ENCODE measurements at places on chromosomes 6 and 20. TPM values are rescaled to one million over a fixed set of nuclear protein-coding genes. Genes with fewer than 3 reads are reported as not detected.

DNA sequence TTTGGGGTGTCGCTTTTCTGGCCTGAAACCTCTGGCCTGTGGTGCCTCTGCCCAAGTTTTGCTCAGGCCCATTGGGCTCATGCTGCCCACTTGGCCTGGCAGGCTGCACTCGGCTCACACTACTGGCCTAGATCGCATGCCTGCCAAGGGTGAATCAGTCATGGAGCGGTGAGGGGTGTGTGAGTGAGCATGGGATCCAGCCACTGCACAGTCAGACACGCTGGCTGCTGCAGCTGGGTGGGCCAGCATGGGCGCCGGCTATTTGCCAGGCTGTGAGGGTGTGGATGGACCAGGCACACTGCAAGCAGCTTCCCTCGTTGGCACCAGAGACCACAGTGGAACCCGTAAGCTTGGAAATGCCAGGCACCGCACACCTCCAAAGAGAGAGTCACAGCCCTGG, 145.4 kb upstream of the CNR1 start:
- no peak for DNase-seq

GRCh38 chr20:40232273-40232672, 456.8 kb downstream of the MAFB start:
- DNase-seq: no peak

DNA sequence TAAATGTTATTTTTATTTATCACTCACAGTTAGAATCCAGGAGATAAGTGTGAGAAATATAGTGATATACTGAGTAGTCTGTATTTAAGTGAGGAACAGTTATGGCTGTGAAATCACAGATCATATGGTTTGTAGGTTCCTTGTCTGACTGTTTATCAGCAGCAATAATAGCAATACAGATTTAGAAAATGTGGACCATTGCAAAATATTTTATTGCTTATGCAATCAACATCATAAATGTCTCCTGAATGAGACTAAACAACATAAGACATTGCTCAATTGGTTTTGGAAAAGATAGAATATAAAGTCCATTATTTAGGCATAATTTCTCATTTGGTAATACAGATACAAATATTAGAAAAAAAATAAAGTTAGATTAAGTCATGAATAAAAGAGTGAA, 43.7 kb downstream of the CCDC170 start:
- no peak for DNase-seq

DNA sequence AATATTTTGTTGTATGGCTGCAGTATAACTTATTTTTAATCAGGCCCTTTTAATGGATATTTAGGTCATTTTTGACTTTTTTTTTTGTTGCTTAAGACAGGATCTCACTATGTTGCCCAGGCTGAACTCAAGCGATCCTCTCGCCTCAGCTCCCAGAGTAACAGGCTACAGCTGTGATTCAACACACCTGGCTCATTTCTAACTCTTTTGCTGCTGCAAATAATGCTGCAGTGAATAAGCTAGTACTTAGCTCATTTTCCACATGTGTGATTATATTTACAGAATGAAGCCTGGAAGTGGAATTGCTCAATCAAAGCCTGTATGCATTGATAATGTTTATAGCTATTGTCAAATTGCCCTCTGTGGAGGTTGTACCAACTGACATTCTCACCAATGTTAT, 1.1 kb downstream of the GTSF1L start:
- DNase-seq: no peak

- no peak for DNase-seq
These were observed 39.0 kb upstream of the ASCC3 start for GRCh38 chr6:100920028-100920605.

GRCh38 chr6:132763269-132763668, 5.6 kb upstream of the VNN2 start:
- peak; percentile 32 for DNase-seq

- no peak for DNase-seq
These were observed 91.8 kb downstream of the TRMT11 start for GRCh38 chr6:126077810-126078776.

DNA sequence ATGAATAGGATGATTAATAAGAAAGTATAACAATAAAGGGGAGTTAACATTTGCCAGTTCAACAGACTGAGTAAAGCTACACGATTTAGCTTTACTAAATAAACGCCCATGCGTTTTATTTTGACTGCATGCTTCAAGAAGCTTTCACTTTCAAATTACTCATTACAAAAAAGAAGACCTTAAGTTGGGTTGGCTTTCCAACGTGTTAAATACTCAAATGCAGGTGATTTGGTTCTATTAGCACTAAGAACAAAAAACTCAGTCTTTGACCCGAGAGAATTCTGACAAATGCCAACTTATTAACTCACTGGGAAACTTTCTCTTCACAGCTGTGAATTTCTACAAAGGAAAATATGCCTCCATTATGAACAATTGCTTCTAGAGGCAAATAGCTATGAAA, 24.8 kb downstream of the RNF146 start:
- DNase-seq: peak; percentile 39

- DNase-seq: peak; percentile 99
These were observed 60.7 kb downstream of the TNFAIP3 start for GRCh38 chr6:137927777-137928218.

GRCh38 chr6:135141728-135142127, 39.4 kb upstream of the MYB start:
- DNase-seq: no peak

DNA sequence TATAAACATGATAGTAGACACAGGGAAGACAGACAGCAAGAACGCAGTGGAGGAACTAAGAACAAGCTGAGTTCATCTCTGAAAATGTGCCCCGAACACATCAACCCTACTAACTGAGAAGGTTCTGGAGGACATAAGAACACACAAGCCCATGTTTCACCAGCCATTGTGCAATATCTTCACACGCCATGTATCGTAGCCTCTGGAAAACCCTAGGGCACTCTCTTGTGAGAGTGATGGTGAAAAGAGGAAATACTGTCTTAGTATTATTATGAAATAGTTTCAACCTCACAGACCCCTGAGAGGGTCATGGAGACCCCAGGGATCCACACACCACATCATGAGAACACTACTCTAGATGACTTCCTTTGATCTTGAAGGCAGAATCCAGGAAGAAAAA, 26.1 kb upstream of the FOXF2 start:
- no peak for DNase-seq

DNA sequence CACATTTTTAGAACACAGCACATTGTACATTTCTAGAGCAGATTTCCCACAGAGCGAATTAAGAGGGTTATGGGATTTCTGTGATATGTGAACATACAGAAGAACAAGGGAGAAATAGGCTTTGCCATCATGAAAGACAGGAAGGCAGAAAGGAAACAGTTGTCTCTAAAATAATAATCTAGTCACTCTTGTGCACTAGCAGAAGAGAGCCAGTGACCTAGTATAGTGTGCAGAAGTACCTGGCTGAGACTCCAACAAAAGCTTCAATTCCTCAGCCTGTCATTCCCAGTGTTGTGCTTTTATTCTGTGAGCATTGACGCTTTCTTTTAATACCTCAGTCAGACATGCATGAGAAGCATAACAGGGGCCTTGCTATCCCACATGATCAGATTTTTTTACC, 17.8 kb upstream of the DCBLD1 start:
- DNase-seq: no peak

DNA sequence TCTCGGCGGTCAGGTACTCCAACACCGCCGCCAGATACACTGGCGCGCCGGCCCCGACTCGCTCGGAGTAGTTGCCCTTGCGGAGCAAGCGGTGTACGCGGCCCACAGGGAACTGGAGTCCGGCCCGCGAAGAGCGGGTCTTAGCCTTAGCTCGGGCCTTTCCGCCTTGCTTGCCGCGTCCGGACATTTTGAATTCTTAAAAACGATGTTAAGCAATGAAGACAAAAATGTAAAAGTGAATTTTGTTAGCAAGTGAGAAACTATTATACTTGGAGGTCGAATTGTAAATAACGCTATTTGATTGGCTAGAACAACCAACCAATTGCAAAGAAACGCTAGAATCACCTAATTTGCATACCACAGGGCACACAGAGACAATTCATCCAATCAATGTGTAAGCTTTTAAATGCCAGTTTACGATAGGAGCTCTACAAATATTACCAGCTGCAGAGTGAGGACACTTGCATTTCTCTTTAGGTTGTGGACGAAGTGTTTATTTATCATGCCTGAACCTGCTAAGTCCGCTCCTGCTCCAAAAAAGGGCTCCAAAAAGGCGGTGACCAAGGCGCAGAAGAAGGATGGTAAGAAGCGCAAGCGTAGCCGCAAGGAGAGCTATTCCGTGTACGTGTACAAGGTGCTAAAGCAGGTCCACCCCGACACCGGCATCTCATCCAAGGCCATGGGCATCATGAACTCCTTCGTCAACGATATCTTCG, 112.0 kb downstream of the HFE start:
- DNase-seq: peak; percentile 99

GRCh38 chr6:169536446-169537170, 165.2 kb downstream of the WDR27 start:
- no peak for DNase-seq

DNA sequence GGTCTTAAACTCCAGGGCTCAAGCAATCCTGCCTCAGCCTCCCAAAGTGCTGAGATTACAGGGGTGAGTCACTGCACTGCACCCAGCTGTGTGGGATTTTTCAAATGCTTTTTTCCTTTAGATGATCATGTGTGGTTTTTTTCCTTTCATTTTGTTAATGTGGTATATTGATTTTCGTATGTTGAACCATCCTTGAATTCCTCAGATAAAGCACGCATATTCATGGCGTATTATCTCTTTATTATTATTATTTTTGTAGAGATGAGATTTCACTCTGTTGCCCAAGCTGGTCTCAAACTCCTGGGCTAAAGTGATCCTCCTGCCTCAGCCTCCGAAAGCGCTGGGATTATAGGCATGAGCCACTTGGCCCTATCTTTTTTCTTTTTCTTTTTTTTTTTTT, 7.0 kb downstream of the ZGPAT start:
- DNase-seq: no peak

DNA sequence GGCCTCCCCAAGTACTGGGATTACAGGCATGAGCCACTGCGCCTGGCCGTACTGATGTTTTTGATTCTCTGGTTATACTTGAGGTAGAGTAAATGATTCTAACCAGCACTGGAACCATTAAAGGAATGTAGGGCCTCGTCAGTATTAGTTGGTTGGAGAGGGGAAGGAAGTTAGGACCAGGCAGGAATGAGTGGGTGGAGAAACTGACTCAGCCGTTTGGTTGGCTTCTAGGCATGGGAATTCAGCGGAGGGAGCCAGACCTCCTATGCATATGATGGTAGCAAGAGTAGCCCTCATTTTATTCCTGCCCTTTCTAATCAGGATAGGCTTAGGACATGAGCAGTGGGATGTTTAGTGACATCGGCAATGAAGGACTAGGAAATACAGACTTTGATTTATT, 19.0 kb upstream of the SERINC3 start:
- no peak for DNase-seq

DNA sequence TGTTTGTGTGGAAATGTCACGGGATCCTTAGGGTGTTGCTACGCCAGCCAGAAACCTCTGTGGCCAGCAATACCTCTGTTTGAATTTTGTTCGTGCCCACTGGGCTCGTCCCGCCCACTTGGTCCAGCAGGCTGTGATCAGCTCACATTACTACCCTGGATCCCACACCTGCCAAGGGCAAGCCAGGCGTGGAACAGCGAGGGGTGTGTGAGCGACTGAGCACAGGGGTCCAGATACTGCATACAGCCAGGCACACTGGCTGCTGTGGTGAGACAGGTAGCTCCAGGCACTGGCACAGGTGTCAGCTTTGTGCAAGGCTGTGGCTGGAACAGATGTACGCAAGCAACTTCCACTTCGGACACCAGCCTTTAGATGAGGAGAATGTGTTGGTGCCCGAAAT, 718.9 kb downstream of the EPHA7 start:
- DNase-seq: no peak

DNA sequence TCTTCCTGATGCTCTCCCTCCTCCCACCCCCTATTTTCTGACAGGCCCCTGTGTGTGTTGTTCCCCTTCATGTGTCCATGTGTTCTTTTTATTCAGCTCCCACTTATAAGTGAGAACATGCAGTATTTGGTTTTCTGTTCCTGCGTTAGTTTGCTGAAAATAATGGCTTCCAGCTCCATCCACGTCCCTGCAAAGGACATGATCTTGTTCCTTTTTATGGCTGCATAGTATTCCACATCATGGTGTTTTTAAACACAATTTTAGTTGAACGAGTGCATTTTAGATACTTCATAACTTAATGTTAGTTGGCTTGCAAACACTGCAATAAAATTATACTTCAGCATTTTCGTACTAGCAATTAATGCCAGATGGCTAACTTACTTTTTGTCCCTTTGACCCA, 28.5 kb downstream of the COL9A1 start:
- no peak for DNase-seq

DNA sequence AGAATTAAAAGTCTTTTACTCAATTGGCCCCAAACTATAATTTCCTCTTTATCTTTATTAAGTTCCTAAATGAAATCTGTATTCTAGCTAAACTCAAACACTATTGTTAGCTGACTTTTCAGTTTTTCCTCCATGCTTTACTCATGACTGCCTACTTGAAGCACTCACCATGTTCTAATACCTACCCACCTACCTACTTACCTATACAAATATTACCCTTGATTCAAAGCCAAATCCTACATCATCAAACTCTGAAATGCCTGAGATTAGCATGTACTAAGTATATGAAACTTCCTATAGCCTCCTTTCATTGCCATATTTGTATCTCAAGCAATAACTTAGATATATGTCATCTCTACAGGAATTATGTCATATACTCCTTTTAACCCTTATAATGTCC, 259.7 kb downstream of the HDGFL1 start:
- no peak for DNase-seq

- no peak for DNase-seq
These were observed 20.4 kb downstream of the EPB41L2 start for GRCh38 chr6:131042664-131043063.

- DNase-seq: no peak
These were observed 1.3 kb upstream of the SIRPA start for GRCh38 chr20:1893721-1894470.

DNA sequence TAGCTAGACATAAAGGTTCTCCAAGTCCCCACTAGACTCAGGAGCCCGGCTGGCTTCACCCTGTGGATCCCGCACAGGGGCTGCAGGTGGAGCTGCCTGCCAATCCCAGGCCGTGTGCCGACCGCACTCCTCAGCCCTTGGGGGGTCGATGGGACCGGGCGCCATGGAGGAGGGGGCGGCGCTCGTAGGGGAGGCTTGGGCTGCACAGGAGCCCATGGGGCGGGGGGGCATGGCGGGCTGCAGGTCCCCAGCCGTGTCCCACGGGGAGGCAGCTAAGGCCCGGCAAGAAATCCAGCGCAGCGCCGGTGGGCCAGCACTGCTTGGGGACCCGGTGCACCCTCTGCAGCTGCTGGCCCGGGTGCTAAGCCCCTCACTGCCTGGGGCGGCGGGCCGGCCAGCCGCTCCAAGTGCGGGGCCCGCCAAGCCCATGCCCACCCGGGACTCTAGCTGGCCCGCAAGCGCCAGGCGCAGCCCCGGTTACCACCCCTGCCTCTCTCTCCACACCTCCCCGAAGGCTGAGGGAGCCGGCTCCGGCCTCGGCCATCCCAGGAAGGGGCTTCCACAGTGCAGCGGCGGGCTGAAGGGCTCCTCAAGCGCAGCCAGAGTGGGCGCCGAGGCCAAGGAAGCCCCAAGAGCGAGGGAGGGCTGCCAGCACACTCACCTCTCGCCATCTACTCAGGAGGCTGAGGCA, 26.5 kb upstream of the ID1 start:
- no peak for DNase-seq

The NKX2-2 gene
- polyA plus RNA-seq: not detected

The LY6G5B gene
- polyA plus RNA-seq: 7.4 TPM

The IPCEF1 gene
- 1.4 TPM for polyA plus RNA-seq

The PCSK2 gene
- polyA plus RNA-seq: not detected

The SCRT2 gene
- not detected for polyA plus RNA-seq

The VSTM2L gene
- 0.30 TPM for polyA plus RNA-seq

The NUDT3 gene
- 13.8 TPM for polyA plus RNA-seq
